ENCODE measurements at places on chromosomes 2 and 18.

DNA sequence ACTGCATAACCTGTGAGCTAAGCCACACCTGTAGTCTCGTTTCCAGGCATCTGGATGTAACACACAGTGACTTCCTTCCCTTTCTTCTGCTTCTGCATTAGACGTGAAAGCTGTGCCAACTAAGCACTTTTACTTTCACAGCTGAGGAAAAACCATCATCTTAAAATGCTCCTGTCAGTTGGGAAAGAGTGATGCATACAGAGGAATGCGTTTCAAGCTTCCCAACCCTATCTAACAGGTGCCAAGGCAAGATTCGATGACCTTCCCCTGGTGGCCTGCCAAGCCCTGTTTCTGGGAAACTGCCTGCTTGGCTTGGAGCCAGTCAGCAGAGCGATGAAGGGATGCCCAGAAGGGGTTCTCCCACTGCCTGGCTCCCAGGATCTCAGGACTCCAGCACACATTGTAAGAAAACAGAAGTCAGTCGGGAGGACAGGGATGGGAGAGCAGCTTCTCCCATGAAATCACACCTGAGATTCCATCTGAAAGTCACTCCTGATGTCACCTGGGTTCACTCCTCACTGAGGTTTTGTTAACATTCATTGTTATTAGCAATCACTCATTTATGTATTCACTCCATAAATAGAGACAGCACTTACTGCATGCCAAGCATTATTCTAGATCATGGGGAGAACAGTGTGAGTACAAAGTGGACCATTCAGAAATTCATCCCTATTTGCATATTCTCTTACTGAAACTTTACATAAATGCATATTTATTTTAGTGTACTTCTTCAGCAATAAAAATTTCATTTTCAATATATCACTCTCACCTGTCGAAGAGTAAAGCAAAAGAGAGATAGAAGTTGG, 64.1 kb downstream of the DTNA start:
- no peak for DNase-seq

GRCh38 chr2:233794128-233794658, 16.1 kb downstream of the MROH2A start:
- no peak for DNase-seq

DNA sequence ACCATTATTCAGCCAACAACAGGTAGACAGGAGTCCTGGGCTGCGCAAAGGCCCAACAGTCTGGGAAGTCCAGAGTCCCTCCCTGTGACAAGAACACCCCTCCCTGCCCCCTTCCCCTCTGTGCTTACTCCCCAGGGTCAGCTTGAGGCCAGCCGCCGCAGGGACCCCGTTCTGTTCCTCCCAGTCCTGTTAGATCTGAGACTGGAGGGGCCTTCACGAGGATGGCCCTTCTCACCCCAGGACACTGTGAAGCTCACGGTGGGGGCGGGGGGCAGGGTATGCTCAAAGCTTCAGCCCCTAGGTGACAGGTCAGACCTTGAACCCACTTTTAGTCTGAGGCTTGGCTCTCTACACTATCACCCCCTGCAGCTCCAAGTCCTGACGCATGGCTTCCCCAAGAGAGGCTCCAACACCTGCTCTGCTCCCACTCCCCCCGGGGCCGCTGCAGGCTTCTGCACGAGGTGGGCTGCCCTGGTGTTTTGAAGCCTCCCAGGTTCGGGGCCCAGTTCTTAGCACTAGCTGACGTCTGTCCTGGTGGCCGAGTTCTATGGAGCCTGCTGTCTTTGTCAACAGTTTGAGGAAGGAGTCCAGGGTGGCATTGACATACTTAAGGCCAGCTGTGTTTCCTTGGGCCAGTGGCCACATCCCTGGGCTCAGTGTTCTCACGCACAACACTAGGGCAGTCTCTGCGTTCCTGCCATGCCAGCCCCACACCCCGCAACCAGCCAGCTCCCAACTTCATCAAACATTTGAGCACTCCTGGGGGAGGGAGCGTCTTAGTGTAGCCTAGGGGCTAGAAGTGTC, 37.2 kb upstream of the HPCAL1 start:
- DNase-seq: no peak

DNA sequence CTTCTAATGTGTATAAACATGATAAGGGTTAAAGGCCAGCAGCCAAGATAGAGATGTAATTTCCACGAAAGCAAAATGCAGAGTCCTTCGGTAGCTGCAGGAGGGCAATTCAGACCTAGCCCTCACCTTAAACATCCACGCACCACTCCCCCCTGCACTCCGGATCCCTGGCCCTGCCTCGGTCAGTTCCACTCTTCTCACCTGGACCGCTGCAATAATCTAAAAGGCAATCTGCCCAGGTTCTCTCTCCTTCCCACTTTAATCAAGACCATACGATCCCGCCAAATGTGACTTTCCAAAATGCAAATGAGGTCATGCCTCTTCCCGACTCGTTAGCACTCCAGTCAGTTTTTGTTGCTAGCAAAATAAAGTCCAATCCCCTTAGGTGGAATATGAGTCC, 485.2 kb downstream of the EIPR1 start:
- no peak for DNase-seq

DNA sequence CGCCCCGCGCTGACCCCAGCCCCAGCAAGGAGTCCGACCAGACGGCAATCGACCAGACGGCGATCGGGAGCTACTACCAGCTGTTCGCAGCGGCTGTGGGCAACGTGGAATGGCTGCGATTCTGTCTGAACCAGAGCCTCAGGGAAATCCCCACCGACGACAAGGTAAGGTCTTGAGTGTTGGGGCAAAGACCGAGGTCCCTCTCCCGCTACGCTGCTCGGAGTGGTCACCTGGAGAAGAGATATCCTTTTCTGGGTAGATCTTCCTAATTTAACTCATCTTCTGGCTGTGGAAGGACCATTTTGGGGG, 704 bp downstream of the ANKRD53 start:
- DNase-seq: no peak

DNA sequence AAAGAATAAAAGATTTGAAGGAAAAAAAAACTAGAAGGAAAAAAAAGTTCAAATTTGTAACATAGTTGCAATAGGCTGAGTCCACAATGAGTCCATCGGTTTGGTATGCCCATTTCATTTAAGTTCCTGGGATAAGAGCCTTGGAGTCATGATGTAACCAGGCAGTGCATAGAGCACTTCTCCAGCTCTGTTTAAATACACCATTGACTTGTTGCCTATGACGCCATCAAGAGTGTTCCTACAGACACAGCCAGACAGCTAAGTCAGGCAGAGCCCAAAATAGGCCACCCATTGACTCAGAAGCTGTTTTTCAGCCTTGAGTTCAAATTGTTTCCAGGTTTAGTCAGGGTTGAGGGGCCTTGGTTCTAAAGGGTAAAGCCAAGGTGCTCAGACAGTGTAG, 44.9 kb downstream of the SOCS6 start:
- DNase-seq: peak; percentile 85

GRCh38 chr2:240460781-240461431, 25.4 kb downstream of the GPC1 start:
- no peak for DNase-seq

GRCh38 chr18:27585602-27586173, 400.6 kb upstream of the CHST9 start:
- DNase-seq: no peak

GRCh38 chr2:218290316-218291261, 1.7 kb downstream of the TMBIM1 start:
- DNase-seq: no peak

- DNase-seq: no peak
Observed at GRCh38 chr18:2956056-2956455, 56.9 kb downstream of the LPIN2 start.

GRCh38 chr2:97718051-97718882, 4.9 kb downstream of the ZAP70 start:
- DNase-seq: no peak

GRCh38 chr2:32895424-32895823, 51.3 kb upstream of the LTBP1 start:
- DNase-seq: no peak

GRCh38 chr2:104447831-104448434, 406.0 kb upstream of the POU3F3 start:
- no peak for DNase-seq

DNA sequence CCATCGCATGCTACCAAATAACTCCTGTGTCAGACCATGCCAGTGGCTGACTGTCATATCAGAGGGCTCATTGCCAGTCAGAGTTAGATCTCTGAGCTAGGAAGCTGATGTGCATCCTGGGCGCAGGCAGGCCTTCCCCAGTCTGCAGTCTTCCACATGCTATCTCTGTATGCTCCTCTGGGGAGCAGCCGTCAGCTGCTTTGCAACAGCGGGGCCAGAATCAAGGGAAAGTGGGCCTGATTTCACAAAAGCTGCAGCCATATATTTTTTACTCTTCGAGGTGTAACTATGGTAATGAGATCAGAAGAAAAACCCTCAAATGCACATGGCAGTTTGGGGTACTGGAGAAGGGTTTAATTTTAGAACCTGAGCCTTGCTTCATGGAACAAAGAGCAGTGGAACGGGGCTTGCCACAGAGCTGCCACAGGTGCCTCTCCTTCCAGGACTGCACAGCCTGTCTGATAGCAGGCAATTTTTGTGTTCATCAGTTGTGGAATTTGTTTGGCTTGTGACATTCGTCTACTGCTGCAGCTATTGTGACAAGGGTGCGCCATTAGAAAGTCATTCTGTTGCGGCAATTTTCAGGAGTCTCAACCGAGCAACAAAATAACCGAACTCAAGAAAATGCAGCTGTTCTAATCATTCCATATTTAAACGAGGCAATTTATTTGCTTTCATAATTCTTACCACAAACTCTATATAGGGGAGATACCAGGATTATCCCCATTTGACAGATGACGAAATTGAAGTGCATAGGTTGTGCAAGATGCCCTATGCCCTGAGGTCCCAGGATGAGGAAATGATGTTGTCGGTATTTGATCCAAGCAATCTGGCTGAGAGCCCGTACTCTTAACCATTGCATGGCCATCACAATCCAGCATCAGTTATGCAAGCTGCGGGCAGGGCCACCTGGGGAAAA, 109.6 kb upstream of the CYRIA start:
- no peak for DNase-seq

DNA sequence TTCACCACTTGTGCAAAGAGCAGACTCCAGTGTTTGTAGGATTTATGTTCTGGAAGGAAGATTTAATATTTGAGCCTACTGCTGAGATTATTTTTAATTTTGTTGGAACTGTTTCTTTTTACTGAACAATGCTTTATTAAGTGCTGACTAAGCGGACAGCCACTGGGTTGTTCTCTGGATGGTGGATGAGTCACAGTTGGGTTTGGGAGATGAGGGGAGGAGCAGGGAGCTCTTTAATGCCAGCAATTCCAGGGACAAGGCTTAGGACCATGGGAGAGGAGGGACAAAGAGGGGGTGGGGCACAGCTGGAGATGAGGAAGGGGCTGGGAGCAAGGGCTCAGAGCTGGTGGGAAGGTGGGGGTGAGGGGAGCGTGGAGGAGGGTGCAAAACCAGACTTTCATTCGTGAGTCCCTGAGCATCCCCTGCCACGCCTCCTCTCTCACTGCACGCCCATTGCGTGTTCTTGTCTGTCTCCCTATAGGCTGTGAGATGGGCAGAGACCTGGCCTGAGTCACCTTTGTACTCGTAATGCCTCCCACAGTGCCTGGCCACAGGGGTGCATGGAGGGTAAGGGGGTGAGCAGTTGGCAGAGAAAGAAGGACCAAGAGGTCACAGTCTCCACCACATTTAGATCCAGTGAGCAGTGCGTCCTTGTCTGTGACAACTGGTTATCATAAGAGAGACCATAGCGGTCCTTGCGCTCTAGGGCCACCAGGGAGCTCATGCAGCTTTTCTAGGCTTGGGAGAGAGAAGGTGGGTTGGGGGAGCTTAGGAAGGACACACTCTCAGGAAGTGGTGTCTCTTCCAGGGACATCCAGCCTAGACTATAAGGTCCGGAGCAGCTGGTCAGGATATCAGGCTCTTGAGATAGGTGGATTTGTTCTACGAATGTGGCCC, 18.4 kb downstream of the SLC4A3 start:
- no peak for DNase-seq

- no peak for DNase-seq
Observed at GRCh38 chr2:46555646-46556234, 76.4 kb downstream of the TMEM247 start.

- DNase-seq: no peak
Observed at GRCh38 chr18:62919109-62919838, 203.9 kb downstream of the PHLPP1 start.

DNA sequence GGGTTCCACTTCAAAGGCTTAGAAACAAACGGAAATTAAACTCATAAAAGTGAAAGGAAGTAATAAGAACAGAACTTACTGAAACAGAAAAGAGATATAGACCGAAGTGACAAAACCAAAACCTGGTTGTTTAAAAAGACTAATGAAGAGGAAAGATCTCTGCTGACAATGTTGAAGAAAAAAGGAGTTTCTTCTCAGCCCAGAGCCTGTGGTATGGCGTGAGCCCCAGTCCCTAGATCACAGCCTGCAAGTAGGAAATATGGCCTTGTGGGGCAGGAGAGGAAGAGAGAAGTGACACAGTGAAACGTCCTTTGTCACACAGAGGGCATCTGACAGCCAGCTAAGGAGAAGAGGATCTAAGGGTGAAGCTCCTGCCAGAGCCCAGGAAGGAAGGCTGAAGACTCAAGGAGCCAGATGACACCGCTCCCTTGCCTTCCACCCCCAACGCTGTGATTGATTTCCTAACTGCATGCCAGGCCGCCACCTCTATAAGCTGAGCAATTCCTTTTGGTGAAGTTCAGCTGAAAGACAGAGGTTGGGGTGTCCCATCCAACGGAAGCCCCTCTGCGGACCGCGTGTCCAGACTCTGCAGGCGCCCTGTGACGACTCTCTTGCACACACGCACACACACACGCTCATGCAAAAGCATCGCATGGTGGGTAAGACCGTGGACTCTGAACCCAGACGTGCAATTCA, 141.1 kb downstream of the HDAC4 start:
- no peak for DNase-seq

DNA sequence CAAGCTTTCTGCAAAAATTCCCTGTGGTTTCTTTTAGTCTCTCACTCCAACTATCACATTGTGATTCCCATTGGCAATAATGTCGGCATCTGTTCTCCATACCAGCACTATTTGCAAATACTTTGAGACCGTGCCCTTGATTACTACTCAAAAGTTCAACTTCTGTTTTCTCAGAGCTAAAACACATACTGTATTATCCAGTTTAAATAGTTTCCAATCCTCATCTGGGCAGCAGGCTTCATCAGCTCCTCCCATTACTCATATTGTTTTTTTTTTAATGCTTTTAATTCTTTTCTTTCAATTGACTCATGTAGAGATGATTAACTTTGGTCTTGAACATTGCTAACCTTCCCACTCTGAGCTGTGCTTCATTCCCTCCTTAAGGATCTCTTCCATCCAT, 135.8 kb downstream of the METTL8 start:
- DNase-seq: peak; percentile 34

GRCh38 chr2:46821600-46821999, 94.0 kb downstream of the MCFD2 start:
- DNase-seq: no peak

DNA sequence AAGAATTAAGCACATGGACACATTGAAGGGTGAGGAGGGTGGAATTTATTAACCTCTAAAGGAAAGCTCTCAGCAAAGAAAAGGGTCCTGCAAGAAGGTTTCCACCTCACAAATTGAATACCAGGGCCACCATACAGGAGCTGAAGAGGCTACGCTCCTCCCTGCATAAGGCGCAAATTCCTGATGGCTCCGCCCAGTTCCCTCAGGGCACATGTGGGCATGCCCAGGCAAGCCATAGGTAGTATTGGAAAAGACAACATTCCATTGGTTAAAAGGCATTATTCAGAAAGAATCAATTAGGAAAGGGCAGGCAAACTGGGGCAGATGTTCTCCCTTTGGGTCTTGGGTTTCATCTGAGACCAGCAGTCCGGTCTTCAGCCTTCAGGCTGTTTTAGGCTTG, 161.2 kb downstream of the PTPRM start:
- no peak for DNase-seq

- no peak for DNase-seq
Observed at GRCh38 chr2:9471206-9471605, 3.1 kb upstream of the IAH1 start.

- DNase-seq: no peak
Observed at GRCh38 chr2:128302744-128303067, 16.0 kb downstream of the HS6ST1 start.
